ENCODE measurements at places on chromosomes 5 and 9.

- no peak for DNase-seq
These were observed 187.0 kb downstream of the CARTPT start for GRCh38 chr5:71905834-71906711.

DNA sequence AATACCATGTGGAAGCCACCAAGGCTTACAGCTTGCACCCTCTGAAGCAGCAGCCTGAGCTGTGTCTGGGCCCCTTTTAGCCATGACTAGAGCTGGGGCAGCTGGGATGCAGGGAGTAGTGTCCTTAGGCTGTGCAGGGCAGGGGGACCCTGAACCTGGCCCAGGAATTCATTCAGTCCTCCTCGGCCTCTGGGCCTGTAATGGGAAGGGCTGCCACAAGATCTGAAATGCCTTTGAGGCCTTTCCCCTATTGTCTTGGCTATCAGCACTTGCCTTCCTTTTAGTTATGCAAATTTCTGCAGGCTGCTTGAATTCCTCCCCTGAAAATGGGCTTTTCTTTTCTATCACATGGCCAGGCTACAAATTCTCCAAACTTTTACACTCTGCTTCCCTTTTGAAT, 9.0 kb downstream of the GPR150 start:
- no peak for DNase-seq

GRCh38 chr9:97910357-97910756, 11.9 kb downstream of the TRMO start:
- no peak for DNase-seq

- peak; percentile 49 for DNase-seq
These were observed 35.3 kb upstream of the SMIM23 start for GRCh38 chr5:171750311-171750788.

- peak; percentile 19 for DNase-seq
These were observed 40.8 kb downstream of the SHC3 start for GRCh38 chr9:89137542-89138462.

- DNase-seq, result no peak
These were observed 292.5 kb downstream of the MARCHF11 start for GRCh38 chr5:15887093-15887492.

DNA sequence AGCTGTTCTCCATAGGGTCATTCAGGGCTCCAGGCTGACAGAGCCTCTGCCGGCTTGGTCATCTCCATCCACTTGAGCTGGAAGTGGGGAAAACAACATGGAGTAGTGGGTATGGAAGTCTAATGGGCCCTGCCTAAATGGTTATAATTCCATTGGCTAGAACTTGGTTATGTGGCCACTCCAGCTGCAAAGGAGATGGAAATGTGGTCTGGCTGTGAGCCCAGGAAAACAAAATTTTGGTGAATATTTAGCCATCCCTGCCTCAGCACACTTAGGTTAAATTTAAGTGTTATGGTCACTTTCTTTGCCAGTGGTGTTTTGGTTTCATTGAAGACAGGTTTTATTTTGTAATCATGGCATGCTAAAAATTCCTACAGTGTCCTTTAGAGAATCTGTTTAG, 112.3 kb downstream of the SMARCA2 start:
- DNase-seq, result no peak

Data from left ventricle myocardium inferior (tissue), 1 donor.